ENCODE measurements at places on chromosomes 5 and 9. TPM values are rescaled to one million over a fixed set of nuclear protein-coding genes. Genes with fewer than 3 reads are reported as not detected.

- no peak for DNase-seq
Observed at GRCh38 chr9:128891321-128892220, 9.6 kb downstream of the LRRC8A start.

GRCh38 chr5:10303699-10304170 lies 4.0 kb downstream of the CMBL start:
- no peak for DNase-seq

DNA sequence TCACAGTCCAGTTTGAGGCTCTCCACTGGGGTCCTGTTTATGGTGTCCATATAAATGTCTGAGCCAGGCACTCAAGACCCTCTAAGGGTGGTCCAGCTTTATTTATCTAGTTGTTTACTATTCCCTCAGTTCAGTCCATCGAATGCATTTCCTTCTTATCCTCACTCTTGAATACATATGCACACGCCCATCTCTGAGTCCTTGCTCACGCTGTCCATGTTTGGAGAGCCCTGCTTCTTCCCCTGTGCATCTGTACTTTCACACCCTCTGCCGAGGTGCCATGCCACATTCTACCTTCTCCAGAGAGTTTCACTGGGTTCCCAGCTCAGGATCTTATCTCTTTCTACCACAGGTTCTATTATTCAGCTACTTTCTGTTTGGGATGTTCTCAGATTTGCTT lies 30.2 kb upstream of the SEMA6A start:
- DNase-seq: no peak

GRCh38 chr9:78235256-78235761 lies 566 bp upstream of the CEP78 start:
- no peak for DNase-seq

DNA sequence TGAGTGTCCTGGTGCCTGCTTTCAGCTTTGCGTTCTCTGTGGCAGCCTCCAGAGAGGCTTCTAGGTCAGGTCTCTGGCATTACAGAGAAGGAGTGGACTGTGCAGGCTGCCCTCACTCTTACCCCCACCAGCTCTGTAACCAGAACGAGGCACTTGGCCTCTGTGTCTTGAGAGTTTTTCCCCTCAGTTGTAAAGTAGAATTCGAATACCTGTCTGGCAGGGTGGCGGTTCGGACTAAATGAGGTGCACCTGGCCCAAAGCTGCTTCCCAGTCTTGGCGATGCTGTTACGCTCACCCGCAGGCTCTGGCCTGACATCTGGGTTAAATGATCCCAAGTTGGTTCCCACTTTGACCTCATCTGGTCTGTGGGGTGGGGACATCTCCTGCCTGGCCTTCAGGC lies 40.1 kb downstream of the FAM78A start:
- DNase-seq: no peak

GRCh38 chr5:36301858-36302603 lies at the start of gene RANBP3L:
TSS of gene RANBP3L (minus strand) at chr5:36301902. CDS start at chr5:36301416, 486 bp downstream.
- DNase-seq: no peak

- DNase-seq: peak; percentile 12
Observed at GRCh38 chr5:68305223-68305870, 89.8 kb downstream of the PIK3R1 start.

GRCh38 chr5:5678909-5679308 lies 256.4 kb downstream of the ICE1 start:
- DNase-seq: peak; percentile 22

- DNase-seq: no peak
Observed at GRCh38 chr9:88652876-88653275, 117.9 kb downstream of the NXNL2 start.

GRCh38 chr9:1048231-1048619 lies 1.9 kb upstream of the DMRT2 start:
- no peak for DNase-seq

Gene ST8SIA4
- 3.2 TPM for total RNA-seq

Gene FBN2
- total RNA-seq: 34.1 TPM

Gene EMB
- total RNA-seq: 16.6 TPM

DNA sequence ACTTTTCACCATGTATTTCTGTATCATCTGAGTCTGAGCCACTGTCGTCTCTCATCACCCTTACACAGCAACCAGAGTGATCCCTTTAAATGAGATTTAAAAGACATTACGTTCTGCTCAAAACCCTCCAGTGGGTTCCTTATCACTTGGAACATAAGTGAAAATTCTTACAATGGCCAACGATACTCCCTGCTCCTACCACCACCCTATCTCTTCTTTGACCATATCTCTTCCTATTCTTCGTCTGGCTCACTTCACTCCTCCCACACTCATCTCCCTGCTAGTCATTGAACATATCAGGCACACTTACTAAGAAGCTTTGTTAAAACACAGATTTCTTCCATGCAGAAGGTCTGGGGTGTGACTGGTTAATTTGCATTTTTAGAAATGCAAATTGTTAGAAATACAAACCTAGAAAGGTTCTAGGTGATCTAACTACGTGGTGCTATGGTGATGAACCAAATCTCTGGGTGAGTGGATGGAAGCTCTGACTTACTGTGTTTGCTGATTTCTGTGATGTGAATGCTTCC lies 166.6 kb upstream of the CD180 start:
- no peak for DNase-seq

DNA sequence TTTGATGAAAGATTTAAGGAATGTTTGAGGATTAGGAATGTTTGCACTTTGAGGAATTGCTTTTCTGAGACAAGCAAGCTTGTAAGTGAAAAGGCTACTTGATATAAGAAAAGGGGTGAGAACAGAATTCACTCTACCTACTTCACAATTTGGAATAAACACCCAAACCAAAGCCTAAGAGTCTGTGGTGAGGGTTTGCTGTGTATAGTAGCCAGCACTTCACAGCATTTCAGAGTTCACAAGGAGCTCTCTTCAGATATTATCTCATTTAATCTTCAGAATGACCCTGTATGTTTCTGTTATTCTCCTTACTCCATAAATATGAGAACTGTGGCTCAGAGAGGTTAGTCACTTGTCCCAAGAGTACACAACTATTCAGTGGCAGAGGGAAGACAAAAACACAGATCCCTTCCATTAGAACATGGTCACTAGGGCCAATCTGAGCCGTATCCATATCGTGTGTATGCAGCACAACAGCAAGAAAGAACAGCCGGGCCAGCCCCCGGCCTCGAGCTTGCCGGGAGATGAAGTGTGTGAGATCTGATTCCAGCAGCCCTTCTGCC lies 92.4 kb downstream of the FRMD3 start:
- DNase-seq: no peak

DNA sequence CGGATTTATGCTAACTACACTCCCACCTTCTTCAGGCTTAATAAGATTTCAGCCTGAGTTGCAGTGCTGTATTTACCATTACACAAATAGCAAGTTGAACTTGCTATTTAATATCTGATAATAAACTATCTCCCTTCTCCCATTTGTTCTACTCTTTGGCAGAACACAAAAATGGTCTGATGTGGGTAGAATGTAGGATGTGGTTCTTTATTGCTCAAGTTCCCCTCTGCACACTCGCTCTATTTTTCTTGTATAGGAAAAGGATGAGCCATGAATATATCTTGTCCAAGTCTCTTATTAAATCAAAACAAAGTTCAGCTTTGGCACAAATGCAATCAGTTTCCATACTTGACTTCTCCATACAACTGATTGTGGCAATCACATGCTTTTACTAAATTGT lies 37.2 kb upstream of the KIF2A start:
- DNase-seq: no peak

DNA sequence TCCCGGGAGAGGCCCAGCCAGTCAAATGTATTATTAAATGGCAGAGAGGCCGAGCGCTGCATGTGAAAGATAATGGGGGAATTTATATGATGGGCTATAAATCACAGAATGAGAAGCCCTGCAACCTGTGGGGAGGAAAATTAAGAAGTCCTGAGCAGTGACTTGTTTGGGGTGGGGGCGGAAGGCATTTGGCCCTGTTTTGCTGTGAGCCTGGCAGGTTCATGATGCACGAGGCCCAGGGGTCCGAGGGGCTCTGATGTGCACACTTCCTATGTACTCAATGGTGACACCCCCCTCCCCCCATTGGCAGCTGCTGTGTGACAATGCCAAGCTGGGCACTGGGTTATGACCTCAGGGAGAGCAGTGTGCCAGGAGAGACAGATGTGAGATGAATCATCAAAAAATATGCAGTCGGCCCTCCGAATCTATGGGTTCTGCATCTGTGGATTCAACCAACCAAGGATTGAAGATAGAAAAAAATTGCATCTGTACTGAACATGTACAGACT lies 13.7 kb upstream of the DAB2IP start:
- DNase-seq: no peak

Gene LHX3
- total RNA-seq: not detected

DNA sequence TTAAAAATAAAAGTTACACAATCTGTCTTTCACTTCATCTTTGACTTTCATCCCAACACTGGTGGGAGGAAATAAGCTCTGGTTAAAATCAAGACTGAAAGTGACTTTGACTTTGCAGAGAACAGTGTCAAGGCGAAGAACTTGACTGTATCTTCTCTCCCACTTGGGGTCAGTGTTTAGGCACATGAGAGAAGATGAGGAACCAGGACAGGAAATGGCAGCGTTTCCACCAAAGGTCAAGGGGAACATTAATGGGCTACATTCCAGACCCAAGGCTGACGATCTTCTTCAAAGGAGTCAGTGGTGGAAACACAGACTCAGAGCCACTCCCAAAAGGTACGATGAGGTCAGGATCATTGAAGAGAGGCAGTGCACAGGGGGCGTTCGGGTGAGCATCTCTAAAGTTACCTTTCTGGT lies 409.5 kb downstream of the ARHGEF28 start:
- DNase-seq: no peak

Gene ANKRD31
- 0.11 TPM for total RNA-seq

Gene CDO1
- total RNA-seq: 6.8 TPM

DNA sequence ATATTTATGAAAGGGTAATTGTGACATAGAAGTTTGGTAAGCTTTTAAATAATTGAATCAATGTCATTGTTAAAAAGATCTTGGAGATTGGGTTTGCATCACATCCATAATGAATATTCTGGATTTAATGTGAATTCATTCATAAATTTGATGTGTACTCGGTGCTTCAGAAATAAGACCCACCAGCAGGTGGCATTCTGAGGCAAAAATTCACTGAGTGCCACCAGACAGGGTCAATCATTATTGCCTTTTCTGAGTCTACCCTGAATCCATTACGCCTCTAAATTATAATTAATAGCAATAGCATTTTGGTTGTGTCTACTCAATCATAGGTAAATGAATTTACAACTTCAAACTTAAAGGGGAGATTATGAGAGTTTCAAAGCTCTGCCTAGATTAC lies 1.0 kb downstream of the TRPC7 start:
- no peak for DNase-seq

- DNase-seq: peak; percentile 46
Observed at GRCh38 chr5:130871346-130872086, 293.5 kb downstream of the HINT1 start.

DNA sequence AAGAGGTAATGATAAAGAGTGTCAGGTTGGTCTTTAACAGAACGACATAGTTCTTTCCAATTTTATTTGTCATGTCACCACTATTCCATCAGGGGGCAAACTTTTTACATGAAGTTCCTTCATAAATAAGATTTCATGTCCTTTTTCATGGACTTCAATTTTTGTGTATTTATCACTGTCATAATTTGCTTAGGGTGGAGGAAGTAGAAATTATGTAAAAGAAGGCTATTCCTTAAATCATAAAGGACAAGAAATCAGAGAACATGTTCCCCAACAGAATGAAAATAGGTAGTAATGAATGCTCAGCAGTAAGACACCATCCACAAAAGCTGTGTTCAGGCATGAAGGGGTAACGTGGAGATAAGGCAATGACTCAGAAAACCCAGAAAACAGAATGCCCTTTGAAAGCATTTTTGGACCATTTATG lies 72.7 kb downstream of the ZFAND5 start:
- no peak for DNase-seq

Gene HAVCR2
- 3.1 TPM for total RNA-seq

DNA sequence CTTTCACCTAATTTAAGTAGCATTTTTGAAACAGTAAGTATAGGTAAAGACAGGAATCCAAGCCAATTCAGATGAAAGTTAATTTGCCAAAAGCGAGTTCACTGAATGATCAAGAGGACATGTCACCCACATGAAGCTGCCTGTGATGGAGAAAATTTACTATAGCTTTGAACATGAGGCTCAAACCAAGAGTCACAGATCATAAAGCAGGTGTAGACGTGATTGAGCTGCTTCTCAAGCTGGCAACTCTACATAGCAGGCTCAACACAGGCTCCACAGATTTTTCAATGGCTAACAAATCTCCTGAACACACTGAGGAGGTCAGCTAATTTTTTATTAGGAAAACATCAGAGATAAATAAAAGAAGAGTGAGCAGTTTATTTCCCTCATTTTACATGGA lies 173.7 kb downstream of the FAM114A2 start:
- DNase-seq: no peak

DNA sequence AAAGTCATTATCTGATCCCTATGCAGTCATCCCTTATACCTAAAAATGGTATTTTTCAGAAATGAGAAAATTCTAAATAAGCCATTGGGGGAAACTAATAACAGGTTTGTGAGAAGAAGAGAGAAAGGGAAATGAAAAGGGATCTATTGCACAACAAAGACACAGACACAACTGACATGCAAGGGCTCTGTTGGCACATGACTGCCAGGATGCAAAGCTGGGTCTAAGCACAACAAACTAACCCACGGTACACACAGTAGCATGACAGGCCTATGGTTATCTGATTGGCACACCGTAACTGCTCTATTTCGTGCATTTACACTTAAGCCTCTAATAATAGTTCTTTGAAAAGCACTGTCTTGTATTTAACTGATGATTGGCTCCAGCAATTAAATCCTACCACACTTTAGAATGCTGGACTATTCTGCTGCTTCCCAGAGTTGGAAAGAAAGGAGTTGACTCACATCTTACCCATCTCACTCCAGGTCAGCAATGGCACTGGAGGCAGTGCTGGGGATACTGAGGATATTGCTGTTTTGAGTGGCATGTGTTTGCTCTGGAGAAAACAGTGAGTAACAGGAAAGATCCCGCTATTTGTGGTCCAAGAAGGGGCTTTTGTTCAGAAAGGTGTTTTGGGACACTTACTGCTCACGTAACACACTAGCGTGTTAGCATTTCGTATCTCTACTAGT lies 328.3 kb downstream of the GLIS3 start:
- no peak for DNase-seq

Gene LIX1
- total RNA-seq: not detected

GRCh38 chr5:32677023-32677422 lies 34.1 kb upstream of the NPR3 start:
- no peak for DNase-seq

- DNase-seq: no peak
Observed at GRCh38 chr9:106945727-106946660, 83.0 kb downstream of the ZNF462 start.

Gene SLC36A3
- total RNA-seq: not detected

- DNase-seq: no peak
Observed at GRCh38 chr9:87578625-87579024, 81.0 kb downstream of the DAPK1 start.
